Activated CD8-positive, alpha-beta memory T cell treated with anti-CD3 and anti-CD28 coated beads, Interleukin-2, amount 10 ng/mL, durations not matched to agents 7 days and 5 days (primary cell): ENCODE measurements at places on chromosomes 12 and 14.

DNA sequence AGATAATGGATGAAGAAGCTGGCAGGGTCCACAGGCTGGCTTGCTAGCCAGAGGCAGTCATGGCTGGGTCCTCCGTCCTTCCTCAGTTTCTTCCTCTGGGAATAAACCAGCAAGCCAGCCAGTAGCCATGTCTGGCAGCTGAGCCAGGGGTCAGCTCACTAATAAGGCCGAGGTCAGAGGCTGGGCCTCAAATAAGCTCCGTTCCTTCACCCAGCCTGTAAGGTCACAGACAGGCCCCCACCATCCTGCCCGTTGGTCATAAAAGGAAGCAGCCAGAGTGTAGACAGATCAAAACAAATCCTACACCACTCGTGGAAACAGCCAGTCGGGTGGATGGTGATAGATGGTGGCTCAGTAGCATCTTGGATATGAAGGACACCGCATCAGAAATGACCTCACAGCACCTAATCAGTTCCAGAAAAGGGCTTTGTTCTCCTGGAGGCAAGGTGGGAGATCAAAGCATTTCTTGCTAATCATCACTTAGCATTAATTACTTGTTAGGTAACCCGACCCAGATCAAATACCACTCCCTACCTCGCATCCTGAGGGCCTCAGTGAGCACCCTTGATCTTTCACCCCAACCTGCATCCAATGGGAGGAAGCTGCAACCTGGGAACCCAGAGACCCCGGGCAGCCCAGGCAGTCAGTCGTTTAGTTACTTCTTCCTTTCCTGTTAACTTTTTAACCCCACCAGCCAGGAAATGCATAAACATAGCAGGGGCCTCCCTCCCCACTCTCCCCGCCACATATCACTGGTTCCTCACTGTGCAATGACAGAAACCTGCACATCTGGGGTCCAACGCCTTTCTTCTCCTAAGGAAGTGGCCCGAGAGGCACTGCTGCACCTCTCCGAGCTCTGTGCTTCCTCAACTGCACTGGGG is 90.2 kb downstream of the KDM2B start:
- H3K36me3 ChIP-seq: peaks cover 13% of the 10 kb centered on the region
- H3K27me3 ChIP-seq: no peaks in the 10 kb centered on the region
- peaks cover 10% of the 10 kb centered on the region for H3K4me1 ChIP-seq
- peak overlapping the region; percentile 73 for H3K27ac ChIP-seq
- DNase-seq: no peak
- H3K4me3 ChIP-seq: no peak overlapping the region

GRCh38 chr12:119681728-119682638 is 14.1 kb downstream of the PRKAB1 start:
- H3K4me1 ChIP-seq: peaks cover 18% of the 10 kb centered on the region
- DNase-seq: no peak
- peak overlapping the region; percentile 78 for H3K27ac ChIP-seq
- H3K4me3 ChIP-seq: no peak overlapping the region
- H3K27me3 ChIP-seq: no peaks in the 10 kb centered on the region

DNA sequence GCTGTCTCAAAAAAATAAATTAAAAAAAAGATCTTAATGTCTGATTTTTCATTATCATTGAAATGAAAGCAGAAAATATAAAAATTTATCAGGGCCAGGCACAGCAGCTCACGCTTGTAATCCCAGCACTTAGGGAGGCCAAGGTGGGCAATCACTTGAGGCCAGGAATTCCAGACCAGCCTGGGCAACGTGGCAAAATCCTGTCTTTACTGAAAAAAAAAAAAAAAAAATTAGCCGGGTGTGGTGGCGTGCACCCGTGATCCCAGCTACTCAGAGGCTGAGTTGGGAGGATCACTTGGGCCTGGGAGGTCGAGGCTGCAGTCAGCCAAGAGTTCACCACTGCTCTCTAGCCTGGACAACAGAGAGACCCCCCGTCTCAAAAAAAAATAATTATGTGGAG is 37.6 kb upstream of the CLIP1 start:
- H3K27ac ChIP-seq: no peak overlapping the region
- DNase-seq: no peak
- H3K4me3 ChIP-seq: no peak overlapping the region
- H3K36me3 ChIP-seq: no peaks in the 10 kb centered on the region
- peaks cover 17% of the 10 kb centered on the region for H3K4me1 ChIP-seq

DNA sequence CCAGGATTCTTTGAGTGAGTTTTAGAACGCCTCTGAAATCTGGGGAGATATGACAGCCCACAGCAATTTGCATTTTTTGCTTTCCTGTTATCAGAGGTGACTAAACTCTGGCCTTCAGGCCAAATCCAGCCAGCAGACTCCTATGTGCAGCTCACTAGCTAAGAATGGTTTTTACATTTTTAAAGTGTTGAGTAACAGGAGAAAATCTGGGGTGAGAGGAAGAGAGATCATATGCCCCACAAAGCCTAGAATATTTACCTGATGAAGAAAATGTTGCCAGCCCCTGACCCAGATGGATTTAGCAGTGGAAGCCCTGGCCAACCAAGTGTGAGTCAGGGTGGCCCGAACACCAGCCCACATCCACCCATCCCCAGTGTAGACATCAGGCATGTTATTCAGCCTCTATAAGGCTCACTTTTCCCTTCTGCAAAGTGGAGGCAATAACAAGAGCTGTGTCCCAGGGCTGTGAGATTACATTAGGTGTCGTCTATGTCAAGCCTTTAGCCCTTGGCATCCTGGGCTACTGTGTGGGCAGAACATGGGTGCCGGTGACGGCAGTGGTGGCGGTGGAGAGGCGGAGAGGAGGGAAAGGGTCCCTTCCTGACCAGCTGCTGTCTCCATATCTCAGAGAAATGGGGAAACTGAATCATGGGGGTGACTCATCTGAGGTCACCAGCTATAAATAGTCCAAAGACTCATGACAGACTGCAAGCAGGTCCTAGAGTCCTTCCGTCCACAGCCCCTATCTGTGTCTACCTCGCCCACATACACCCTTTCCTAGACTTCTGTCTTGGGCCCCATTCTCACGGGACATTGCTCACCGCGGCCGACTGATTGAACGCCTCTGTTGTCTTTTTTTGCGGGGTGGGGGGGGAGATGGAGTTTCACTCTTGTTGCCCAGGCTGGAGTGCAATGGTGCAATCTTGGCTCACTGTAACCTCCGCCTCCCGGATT is 32.6 kb upstream of the CD9 start:
- peaks cover 23% of the 10 kb centered on the region for H3K4me1 ChIP-seq
- H3K27ac ChIP-seq: peak overlapping the region; percentile 78
- H3K36me3 ChIP-seq: no peaks in the 10 kb centered on the region

GRCh38 chr12:1590221-1590979 is 4.0 kb downstream of the FBXL14 start:
- H3K4me3 ChIP-seq: peak overlapping the region; percentile 87
- no peaks in the 10 kb centered on the region for H3K27me3 ChIP-seq
- H3K36me3 ChIP-seq: peaks cover 25% of the 10 kb centered on the region
- peaks cover 44% of the 10 kb centered on the region for H3K4me1 ChIP-seq

DNA sequence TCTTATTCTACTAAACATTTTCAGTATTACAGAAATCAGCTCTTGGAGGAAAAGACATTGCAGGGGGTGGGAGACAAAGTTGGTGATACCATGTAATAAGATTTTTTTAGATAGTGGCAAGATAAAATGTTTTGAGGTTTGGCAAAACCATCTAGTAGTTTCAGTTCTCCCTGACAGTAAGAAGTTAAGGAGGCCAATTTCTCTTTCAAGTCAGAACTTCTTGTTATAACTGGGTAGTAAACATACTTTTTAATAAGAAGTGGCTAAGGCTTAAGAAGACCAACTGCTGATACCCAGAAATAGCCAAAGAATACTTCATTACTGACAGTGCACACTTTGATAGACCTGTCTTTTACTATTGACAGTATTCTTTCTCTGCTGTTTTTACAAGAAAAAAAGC is 452.3 kb downstream of the DIO2 start:
- no peaks in the 10 kb centered on the region for H3K27me3 ChIP-seq
- no peak overlapping the region for H3K27ac ChIP-seq
- DNase-seq: no peak
- H3K4me3 ChIP-seq: no peak overlapping the region
- H3K36me3 ChIP-seq: no peaks in the 10 kb centered on the region
- no peaks in the 10 kb centered on the region for H3K4me1 ChIP-seq

GRCh38 chr12:49296034-49296835 is 1.3 kb downstream of the PRPH start:
- H3K27ac ChIP-seq: no peak overlapping the region
- DNase-seq: peak; percentile 77
- H3K27me3 ChIP-seq: peaks cover 63% of the 10 kb centered on the region
- peaks cover 20% of the 10 kb centered on the region for H3K4me1 ChIP-seq
- H3K36me3 ChIP-seq: no peaks in the 10 kb centered on the region

DNA sequence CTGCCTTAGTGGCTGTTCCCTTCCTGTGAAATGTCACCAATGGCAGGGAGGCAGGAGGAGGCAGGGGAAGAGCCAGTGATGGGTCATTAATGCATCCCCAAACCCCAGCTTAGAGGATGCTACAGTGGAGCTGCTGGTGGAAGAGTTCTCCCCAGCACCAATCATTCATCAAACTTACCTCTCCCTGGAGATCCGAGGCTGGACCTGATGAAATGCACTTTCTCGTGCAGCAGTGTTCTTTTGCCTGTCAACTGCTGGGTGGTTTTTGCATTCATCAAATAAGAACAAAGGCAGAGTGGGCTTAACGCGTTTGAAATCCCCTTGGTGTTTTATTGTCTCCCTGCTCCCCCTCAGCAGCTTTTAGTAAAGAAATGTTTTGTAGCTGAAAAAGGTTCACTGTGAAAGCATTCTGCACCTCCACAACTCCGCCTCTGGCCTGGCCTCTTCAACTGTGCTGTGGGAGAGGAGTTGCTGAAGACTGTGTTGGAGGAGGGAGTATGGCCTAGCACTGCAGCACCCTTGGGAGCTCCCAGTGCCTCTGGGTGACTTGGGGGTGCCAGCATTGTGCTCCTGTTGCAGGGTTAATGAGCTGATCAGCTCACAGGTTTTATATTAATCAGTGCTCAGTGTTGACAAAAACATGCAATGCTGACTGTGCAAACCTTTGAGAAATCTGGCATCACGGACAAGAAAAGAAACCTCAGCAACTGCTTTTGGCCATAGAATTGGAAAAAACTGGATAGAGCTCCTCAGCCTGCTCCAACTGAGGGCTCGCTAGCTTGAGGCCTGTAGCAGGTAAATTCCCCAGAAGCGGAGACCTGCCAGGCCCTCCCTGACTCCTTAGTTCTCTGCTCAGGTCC is 14.4 kb downstream of the TSPAN9 start:
- H3K27ac ChIP-seq: no peak overlapping the region
- no peaks in the 10 kb centered on the region for H3K4me1 ChIP-seq
- no peaks in the 10 kb centered on the region for H3K27me3 ChIP-seq
- H3K4me3 ChIP-seq: no peak overlapping the region
- peaks cover 3% of the 10 kb centered on the region for H3K36me3 ChIP-seq
- DNase-seq: no peak

DNA sequence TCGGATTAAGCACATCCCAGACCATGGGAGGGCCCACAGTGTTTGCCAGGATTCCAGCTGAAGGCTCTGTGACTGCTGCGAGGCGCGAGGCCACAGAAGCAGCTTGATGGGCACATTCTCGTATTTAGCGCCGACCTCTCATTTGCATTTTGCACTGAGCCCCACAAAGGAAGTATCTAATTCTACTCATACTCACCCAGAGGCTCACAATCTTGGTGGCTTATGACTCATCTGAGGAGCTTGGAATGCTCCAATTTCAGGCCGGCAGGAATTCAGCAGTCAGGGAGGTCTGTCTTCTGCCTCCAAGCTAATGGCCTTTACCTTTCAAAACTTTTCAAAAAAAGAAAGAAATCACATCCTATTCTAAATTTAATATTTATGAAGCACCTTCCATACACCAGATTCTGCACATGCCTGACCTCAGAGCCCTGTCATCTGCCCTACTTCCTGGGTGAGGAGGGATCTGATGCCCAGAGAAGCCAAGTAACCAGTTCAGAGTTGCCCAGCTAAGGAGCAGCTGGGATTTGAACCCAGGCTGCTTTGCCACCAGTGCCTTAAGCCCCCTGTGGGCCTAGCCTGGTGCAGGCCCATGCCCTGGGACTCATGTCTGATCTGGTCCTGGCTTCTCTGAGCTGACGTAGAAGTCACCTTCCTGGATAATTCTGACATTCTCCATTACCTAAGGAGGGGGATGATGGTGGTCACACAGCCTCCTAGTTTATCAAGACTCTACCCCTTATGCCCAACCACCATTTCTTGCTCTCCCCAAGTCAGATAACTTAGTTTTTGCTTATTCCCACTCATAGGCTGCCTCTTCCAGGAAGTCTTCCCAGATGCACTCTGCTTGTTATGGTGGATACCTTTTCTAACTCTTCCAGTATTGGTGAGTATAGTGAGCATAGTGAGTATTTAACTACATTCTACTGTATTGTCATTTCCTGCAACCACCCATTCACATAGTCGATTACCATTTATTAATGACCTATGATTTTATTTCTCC is 198.9 kb downstream of the RBM19 start:
- no peaks in the 10 kb centered on the region for H3K27me3 ChIP-seq
- no peak overlapping the region for H3K4me3 ChIP-seq
- H3K36me3 ChIP-seq: no peaks in the 10 kb centered on the region
- no peak for DNase-seq
- no peak overlapping the region for H3K27ac ChIP-seq
- no peaks in the 10 kb centered on the region for H3K4me1 ChIP-seq

GRCh38 chr12:67091204-67091603 is 178.0 kb upstream of the CAND1 start:
- no peaks in the 10 kb centered on the region for H3K4me1 ChIP-seq
- no peak for DNase-seq
- H3K27ac ChIP-seq: no peak overlapping the region
- H3K4me3 ChIP-seq: no peak overlapping the region
- H3K27me3 ChIP-seq: peaks cover 6% of the 10 kb centered on the region

GRCh38 chr12:116552773-116553373 is 6.3 kb upstream of the MAP1LC3B2 start:
- no peak for DNase-seq
- peaks cover 13% of the 10 kb centered on the region for H3K4me1 ChIP-seq
- no peak overlapping the region for H3K27ac ChIP-seq
- H3K36me3 ChIP-seq: peaks cover 6% of the 10 kb centered on the region

- no peaks in the 10 kb centered on the region for H3K27me3 ChIP-seq
- H3K4me1 ChIP-seq: no peaks in the 10 kb centered on the region
- H3K4me3 ChIP-seq: no peak overlapping the region
- peaks cover 9% of the 10 kb centered on the region for H3K36me3 ChIP-seq
- no peak overlapping the region for H3K27ac ChIP-seq
- DNase-seq: no peak
Measured at GRCh38 chr14:63493246-63493645, 49.9 kb downstream of the PPP2R5E start.

- H3K4me3 ChIP-seq: no peak within 1 kb of the TSS
- H3K27ac ChIP-seq: no peak within 1 kb of the TSS
- no peaks in the 10 kb centered on the region for H3K4me1 ChIP-seq
- no peak for DNase-seq
- H3K36me3 ChIP-seq: no peaks in the 10 kb centered on the region
Measured at GRCh38 chr14:99644723-99645544, at the start of gene HHIPL1. Gene HHIPL1, plus strand, starts transcription at chr14:99645129. Its CDS starts 79 bp downstream, at chr14:99645208.

GRCh38 chr12:74408601-74409166 is 129.0 kb upstream of the ATXN7L3B start:
- no peaks in the 10 kb centered on the region for H3K27me3 ChIP-seq
- no peaks in the 10 kb centered on the region for H3K36me3 ChIP-seq
- H3K4me1 ChIP-seq: no peaks in the 10 kb centered on the region
- no peak overlapping the region for H3K4me3 ChIP-seq
